Esophagus muscularis mucosa (tissue), 4 donors: ENCODE measurements at places on chromosomes 3 and 15.

- peak; percentile 95 for DNase-seq
Measured at GRCh38 chr15:101006931-101007691, 88.0 kb downstream of the LRRK1 start.

- DNase-seq, result no peak
Measured at GRCh38 chr15:38267421-38268022, 14.9 kb downstream of the SPRED1 start.

GRCh38 chr3:70543493-70543892 is 231.1 kb upstream of the MDFIC2 start:
- DNase-seq, result no peak

GRCh38 chr15:57916695-57917094 is 148.8 kb downstream of the ALDH1A2 start:
- no peak for DNase-seq

GRCh38 chr15:77719450-77719849 is 86.7 kb upstream of the LINGO1 start:
- no peak for DNase-seq
